ENCODE measurements at places on chromosomes 3 and 15. TPM values are rescaled to one million over a fixed set of nuclear protein-coding genes. Genes with fewer than 3 reads are reported as not detected.

DNA sequence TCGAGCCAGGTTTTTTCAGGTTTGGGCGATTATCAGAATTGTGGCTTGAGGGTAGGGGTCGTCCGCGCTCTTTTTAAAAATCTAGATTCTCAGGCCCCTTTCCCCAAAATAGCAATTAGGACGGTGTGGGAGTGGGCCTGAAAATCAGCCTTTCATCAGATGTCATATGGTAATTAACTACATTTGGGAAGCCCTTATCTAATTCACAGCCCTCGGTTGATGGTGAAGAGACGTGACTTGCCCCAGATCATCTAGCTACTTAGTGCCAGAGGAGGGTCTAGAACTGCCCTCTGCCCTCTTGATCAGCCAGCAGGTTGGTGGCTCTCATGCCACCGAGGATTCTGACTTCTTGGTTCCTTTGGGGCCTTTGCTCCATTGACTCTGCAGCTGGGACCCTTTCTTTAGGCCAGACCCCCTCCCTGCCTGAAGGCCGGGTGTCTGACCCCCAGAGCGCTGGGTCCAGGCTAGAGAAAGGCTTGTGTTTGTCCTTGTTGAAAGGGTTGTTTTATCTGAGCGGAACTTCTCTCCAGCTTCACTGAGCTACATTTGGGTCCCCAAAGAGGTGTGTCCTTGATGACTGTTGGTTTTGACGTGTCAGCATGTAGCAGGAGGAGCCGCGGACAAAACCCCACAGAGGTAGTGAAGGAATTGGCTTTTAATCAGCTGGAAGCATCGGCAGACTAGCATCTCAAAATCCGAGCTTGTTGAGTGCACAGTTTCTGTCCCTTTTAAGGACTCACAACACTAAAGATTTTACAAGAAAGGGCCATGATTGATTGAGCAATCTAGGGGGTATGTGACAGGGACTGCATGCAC lies 857 bp downstream of the AEN start:
- peaks cover 9% of the 10 kb centered on the region for H3K36me3 ChIP-seq
- DNase-seq: no peak

DNA sequence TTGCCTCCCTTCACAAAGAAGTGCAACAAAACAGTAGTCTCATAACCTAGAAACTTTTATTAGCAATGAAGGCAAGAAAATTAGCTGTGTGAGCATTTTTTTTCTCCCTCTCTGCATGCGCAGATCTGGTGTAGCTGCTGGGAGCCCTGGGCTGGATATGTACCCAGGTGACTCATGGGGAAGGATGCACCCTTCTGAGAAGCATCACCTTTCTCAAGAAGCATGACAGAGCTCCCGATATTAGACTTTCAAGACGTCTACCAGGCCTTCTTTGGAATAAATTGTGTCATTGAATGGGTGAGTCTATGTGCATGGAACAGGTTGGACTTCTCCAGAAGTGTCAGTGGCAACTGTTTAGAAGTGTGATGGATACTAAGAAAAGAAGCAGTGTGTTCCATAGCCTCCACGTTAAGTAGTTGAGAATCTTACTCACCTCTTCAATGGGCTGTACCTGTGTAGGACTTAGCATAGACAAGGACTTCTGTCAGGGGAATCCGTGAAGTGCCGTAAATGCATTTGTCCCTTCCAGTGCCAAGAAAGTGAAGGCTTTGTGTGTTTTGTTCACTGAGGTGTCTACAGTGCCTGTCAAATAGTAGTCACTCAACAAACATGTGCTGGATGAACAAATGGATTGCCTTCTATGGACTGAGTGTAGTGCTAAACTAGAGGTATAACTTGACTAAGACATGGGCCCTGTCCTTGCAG lies 47.7 kb upstream of the RASGRP1 start:
- DNase-seq: no peak
- no peak overlapping the region for H3K27ac ChIP-seq
- no peaks in the 10 kb centered on the region for H3K4me1 ChIP-seq

GRCh38 chr3:128491691-128491940 lies 1.4 kb downstream of the GATA2 start:
- H3K4me3 ChIP-seq: no peak overlapping the region
- peaks cover 68% of the 10 kb centered on the region for H3K27me3 ChIP-seq
- no peaks in the 10 kb centered on the region for H3K36me3 ChIP-seq
- no peak overlapping the region for H3K27ac ChIP-seq
- DNase-seq: no peak

DNA sequence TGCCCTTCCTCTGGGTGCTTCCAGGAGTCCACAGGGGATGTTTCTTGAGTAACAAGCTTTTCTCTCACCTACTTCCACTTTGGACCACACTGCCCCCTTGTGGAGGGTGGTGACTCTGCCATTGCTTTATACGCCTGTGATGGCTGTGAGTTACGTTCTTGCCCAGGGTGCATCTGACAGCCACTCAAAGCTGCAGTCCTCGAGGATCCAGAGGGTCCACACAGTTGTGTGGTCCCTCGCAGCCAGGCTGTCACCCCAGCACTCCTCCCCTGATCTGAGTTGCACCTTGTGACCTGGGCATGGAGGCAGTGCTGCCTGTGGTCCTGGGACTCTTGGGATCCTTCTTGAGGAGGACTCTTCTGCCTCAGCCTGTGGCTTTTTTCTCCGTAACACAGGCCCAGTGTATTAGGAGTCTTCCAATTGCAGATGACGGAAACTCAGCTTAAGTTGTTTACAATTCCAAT lies 23.4 kb downstream of the FOXL2 start:
- peak; percentile 81 for DNase-seq
- H3K36me3 ChIP-seq: no peaks in the 10 kb centered on the region
- no peak overlapping the region for H3K27ac ChIP-seq
- H3K27me3 ChIP-seq: no peaks in the 10 kb centered on the region

- no peak overlapping the region for H3K27ac ChIP-seq
- no peak overlapping the region for H3K4me3 ChIP-seq
- H3K36me3 ChIP-seq: no peaks in the 10 kb centered on the region
- H3K4me1 ChIP-seq: no peaks in the 10 kb centered on the region
- no peak for DNase-seq
- H3K27me3 ChIP-seq: no peaks in the 10 kb centered on the region
Observed at GRCh38 chr15:83379579-83379959, 67.6 kb upstream of the SH3GL3 start.

DNA sequence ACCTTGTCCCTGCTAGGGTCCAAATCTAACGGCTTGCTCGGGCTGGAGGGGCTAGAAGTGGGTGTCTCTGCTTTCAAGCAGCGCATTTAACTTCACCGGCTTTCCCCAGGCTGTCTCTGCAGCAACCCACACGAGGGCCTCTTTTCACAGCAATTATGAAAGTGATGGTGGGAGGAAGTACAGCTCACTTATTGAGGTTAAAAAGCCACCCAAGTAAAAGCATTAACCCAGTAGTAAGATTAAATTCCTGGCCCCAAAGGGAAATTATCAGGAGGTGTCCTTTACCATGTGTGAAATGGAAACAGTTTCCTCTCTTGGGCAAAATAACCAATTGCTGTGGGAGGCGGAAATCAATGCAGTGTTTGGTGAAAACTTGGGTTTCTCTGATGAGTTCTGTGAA lies 41.1 kb downstream of the NGRN start:
- H3K36me3 ChIP-seq: no peaks in the 10 kb centered on the region
- H3K27me3 ChIP-seq: no peaks in the 10 kb centered on the region
- H3K27ac ChIP-seq: no peak overlapping the region

GRCh38 chr3:18112674-18113375 lies 312.3 kb downstream of the SATB1 start:
- no peak overlapping the region for H3K27ac ChIP-seq
- H3K27me3 ChIP-seq: no peaks in the 10 kb centered on the region
- no peaks in the 10 kb centered on the region for H3K36me3 ChIP-seq
- H3K4me1 ChIP-seq: no peaks in the 10 kb centered on the region
- H3K4me3 ChIP-seq: no peak overlapping the region

GRCh38 chr3:170600005-170600624 lies 14.2 kb upstream of the SLC7A14 start:
- no peak overlapping the region for H3K27ac ChIP-seq
- H3K27me3 ChIP-seq: no peaks in the 10 kb centered on the region
- DNase-seq: no peak
- H3K36me3 ChIP-seq: no peaks in the 10 kb centered on the region

DNA sequence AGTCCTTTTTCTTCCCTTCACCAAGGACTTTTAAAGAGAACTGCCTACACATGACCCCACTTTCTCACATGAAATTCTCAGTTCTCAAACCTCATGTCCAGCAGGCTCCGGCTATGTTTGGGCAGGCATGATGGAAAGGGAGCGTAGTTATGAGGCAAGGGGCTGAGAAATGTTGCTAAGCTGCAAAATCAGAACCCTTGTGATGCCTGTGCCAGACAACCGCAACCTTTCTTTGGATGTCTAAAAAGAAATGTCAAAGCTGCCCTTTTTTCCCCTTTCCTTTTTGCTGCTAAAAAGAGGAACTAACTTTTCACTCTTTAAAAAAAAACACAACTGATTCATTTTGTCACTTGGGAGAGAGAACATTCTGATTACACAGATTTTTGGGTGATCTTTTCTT lies 19.2 kb downstream of the GNB4 start:
- no peak for DNase-seq
- no peak overlapping the region for H3K27ac ChIP-seq
- H3K27me3 ChIP-seq: no peaks in the 10 kb centered on the region
- no peaks in the 10 kb centered on the region for H3K36me3 ChIP-seq
- no peak overlapping the region for H3K4me3 ChIP-seq

DNA sequence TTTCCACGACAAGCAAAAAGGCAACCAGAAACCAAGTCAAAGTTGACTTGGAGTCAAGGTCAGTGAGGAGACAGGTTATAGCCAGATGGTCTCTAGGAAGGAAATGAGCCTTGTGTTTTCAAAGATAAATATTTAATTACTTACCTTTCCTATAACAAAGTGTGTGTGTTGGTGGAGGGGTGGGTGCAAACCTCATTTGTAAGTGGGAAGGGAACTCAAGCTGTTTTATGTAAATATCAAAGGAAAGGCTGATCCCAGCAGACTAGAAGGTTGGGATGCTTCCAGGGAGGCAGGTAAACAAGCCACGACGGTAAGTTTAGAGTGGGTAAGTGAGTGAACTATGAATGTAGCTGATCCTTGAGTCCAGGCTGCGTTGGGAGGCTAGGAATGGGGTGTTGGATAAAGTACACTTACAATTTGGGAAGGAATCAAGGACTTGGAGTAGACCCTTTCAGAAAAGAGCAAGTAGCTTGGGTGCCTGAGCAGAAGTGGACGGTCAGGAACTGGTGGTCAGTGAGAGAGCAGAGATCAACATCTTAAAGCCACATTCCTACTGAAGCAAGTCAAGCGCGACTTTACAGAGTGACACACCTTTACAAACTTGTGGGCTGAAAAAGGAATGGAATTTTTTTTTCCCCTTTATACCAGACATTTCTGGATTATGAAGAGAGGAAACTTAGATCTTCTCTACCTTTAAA lies 82.0 kb upstream of the TBL1XR1 start:
- no peak overlapping the region for H3K4me3 ChIP-seq
- H3K36me3 ChIP-seq: no peaks in the 10 kb centered on the region
- no peak for DNase-seq

The POC1A gene
- 3.1 TPM for total RNA-seq

The ZSCAN29 gene
- 15.4 TPM for total RNA-seq

The MNS1 gene
- 0.29 TPM for total RNA-seq

The PRRT3 gene
- 0.19 TPM for total RNA-seq

The DYNLT2B gene
- 1.0 TPM for total RNA-seq

The IGSF10 gene
- 0.16 TPM for total RNA-seq

The VWA5B2 gene
- total RNA-seq: 0.25 TPM

The PIERCE2 gene
- total RNA-seq: 1.8 TPM
